Activated CD8-positive, alpha-beta memory T cell treated with anti-CD3 and anti-CD28 coated beads for 24 hours (primary cell): ENCODE measurements at places on chromosomes 6 and 20.

GRCh38 chr6:129645830-129646579, 64.0 kb downstream of the ARHGAP18 start:
- DNase-seq = no peak

- no peak for DNase-seq
Observed at GRCh38 chr6:25107218-25107617, 171.5 kb upstream of the RIPOR2 start.

DNA sequence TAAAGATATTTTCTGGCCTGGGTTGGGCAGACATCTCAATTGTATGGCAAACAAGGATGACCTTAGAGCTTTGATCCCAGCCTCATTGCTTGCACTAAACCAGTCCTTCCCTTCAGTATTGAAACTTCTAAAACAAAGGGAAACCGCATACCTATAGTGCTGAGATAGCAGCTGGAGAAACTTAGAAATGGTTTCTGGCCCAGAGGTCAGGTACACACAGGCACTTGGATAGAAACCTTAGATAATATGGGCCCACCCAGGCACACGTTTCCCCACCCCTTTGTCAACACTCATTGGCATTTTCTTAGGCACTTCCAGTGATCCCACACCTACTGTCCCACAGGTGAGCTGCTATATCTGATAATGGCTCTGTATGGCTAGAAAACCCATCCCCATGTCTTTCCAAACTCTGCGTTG, 22.1 kb downstream of the NRSN1 start:
- no peak for DNase-seq

- no peak for DNase-seq
Observed at GRCh38 chr6:113447088-113447831, 409.9 kb upstream of the MARCKS start.

DNA sequence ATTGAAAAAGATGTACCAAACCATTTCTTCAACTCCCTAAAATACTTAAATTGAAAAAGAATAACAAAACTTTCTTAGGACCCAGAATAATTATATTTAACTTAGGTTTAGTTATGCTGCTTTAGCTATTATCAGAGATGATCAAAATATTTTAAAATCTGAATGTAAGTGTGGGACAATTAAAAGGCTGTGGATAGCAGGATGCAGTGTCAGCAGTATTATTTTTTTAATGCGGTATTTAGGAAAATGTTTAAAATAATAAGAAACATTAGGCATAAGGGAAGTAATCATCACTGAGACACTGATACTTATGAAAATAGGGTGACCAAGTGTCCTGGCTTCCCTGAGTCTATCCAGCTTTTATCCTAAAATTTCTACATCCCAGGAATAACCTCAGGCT, 161.5 kb upstream of the PTCHD4 start:
- no peak for DNase-seq

GRCh38 chr6:170435766-170436165, 117.3 kb downstream of the PSMB1 start:
- DNase-seq = peak; percentile 32

GRCh38 chr6:84457276-84457675, 229.8 kb upstream of the CEP162 start:
- no peak for DNase-seq
